Retina (tissue), 1 donor: ENCODE measurements at places on chromosomes 7 and 10.

- peak; percentile 33 for DNase-seq
These were observed 18.4 kb downstream of the ADAM8 start for GRCh38 chr10:133258066-133258817.

- DNase-seq = no peak
These were observed 262.2 kb downstream of the WDR11 start for GRCh38 chr10:121113385-121113696.

DNA sequence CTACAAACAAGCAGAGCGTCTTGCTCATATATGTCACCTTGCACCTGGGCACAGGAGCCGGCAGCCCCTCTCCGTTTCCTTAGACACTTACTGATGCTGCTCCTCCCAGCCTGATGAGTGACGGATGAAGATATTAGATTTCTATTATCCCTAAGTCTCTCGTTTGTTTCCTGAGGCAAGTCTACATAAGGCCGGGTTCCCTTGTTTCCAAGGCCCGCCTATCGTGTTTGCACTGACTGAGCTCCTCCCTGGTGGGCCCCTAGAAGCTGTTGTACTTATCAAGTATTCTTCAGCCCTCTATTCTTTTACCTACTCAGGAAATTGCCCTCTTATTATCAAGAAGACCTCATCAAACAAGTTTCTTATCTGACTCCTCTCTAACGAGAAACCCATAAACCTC is 18.5 kb downstream of the SH3PXD2A start:
- no peak for DNase-seq

DNA sequence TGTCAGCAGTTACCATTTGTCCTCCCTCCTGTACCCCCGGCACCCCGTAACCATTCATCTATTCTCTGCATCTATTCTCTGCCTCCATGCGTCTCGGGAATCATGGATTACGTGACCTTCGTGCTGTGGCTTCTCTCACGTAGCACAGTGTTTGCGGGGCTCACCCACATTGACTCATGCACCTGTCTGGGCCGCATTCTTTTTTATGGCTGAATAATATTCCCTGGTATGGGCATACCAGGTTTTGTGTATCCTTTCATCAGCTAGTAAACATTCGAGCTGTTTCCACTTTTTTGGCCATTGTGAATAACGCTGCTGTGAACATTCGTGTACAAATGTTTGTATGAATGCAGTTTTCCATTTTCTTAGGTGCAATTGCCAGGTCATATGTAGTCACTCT is 17.7 kb downstream of the CUX1 start:
- no peak for DNase-seq

- no peak for DNase-seq
These were observed 6.4 kb downstream of the KIAA1549 start for GRCh38 chr7:138974675-138975292.

- DNase-seq = no peak
These were observed 301.7 kb downstream of the TCERG1L start for GRCh38 chr10:131009791-131010190.

DNA sequence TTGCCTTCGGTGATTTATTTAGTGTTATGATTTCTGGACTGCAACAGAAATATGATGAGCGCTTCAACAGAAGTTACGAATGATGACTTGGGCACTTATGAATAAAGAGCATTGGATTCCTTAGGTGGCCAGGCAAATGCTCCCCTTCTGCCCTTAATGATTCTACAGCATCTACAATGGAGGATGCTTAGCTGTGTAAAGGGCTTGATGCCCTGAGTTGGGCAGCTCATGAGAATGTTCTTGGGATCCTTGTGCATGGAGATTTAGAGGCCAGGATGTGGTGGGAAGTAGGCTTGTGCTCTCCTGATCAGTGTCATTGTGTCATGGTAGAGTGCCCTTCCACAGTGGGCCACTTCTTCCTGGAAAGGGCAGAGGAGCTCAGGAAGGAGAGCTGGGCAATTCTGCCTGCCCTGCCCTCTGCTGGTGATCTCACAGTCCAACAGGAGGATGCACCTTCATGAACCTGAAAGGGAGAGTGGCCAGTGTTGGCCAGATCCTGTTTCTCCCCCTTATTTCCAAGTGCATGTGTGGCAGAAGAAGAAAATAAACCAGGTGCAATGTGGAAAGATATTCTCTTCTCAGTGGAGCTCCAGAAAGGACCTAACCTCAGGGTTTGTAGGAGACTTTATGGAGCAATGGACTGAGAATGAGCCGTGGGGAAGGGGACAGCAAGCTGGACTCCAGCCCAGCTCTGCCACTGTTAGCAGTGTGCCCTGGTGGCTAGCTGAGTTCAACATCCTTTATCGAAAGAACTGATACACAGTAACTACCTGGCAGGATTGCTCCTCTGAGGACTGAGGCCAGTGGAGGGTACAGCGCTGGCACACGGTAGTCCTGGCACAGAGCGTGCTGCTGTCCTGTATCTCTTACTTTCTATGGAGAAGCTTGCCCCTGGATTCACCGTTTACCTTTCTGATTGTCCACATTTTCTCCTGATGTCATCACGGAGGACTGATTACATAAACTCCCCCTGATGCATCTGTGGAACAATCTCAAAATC is 182.9 kb downstream of the BMPER start:
- DNase-seq = peak; percentile 32

- no peak for DNase-seq
These were observed 98.3 kb upstream of the KCNIP2 start for GRCh38 chr10:101941871-101942270.

- no peak for DNase-seq
These were observed 150.1 kb upstream of the KLF6 start for GRCh38 chr10:3935141-3935540.

DNA sequence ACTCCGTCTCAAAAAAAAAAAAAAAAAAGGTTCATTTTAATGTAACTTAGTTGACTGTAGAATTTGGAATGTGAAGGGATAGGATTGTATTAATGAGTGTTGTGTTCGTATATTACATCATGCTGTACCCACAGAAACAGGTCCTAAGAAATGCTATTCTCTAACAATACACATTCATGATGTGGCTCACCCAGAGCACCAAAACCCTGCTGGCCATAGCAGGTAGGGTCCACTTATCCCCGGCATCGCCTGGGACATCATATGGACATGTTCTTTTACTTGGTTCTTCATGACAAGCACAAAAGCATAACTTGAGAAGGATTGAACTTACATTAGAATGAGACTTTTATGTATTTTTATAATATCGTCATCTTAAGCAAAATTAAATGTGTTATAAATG is 241.5 kb downstream of the CACNB2 start:
- DNase-seq = no peak

GRCh38 chr10:45463244-45464116 is 89.5 kb downstream of the ALOX5 start:
- DNase-seq = no peak

DNA sequence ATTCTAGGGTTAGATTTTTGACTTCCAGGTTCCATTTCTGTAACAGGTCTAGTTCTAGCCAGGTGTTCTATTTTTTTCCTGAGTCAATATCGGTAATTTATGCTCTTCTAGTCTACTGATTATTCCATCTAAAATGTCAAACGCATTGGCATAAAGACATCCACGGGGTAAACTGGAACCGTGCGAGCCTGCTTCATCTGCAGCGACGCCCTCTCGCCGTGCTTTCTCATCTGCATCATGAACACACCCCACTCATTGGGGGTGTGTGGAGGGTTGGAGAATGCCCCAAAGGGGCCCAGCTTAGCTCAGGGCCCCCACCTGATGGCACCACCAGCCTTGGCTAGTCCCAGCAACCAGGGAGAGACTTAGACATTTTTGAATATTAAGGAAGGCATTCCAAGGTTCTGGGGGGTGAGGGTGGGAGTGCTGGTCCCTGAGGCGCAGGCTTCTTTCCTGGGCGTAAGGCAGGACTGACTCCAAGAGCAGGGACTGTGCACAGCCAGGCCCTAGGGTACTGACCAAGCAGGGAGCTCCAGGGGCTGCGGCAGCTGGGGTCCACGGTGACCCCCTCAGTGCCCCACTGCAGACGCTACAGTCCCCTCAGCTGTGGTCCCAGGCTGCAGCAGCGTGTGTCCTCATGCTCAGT is 12.9 kb upstream of the CRYGN start:
- DNase-seq = no peak
